ENCODE measurements at places on chromosomes 6 and 20. TPM values are rescaled to one million over a fixed set of nuclear protein-coding genes. Genes with fewer than 3 reads are reported as not detected.

GRCh38 chr6:159681191-159681880 lies 11.7 kb downstream of the SOD2 start:
- DNase-seq: no peak

DNA sequence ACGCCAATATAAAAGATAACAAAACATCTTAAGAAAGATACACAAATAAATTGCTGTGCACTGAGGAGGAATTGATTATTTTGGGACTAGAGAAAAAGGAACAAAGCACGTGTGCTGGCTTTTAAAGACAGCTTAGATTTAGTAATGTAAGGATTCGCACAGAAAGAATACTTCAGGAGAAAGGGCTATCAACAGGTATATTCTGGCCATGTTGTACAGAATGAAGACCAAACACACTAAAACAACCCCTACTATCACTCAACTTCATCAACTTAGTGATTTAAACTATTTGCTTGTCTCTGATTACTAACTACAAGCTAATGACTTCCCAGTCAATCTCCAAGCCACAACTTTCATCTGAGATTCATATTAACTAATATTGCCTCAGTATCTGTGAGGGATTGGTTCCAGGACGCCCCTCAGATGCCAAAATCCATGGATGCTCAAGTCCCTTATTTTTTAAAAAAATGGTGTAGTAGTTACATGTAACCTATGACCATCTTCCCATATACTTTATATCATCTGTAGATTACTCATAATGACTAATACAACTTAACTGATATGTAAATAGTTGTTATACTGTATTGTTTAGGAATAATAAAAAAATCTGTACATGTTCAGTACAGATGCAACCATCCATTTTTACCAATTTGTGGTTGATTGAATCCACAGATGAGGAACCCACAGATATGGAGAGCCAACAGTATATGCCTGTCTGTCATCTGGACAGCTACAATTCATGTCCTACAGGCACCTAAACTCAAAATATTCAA lies 4.5 kb downstream of the DEK start:
- DNase-seq: no peak

- DNase-seq: no peak
These were observed 303.9 kb upstream of the DEFB112 start for GRCh38 chr6:50353603-50354002.

- no peak for DNase-seq
These were observed 23.2 kb upstream of the SPAG4 start for GRCh38 chr20:35592339-35592974.

DNA sequence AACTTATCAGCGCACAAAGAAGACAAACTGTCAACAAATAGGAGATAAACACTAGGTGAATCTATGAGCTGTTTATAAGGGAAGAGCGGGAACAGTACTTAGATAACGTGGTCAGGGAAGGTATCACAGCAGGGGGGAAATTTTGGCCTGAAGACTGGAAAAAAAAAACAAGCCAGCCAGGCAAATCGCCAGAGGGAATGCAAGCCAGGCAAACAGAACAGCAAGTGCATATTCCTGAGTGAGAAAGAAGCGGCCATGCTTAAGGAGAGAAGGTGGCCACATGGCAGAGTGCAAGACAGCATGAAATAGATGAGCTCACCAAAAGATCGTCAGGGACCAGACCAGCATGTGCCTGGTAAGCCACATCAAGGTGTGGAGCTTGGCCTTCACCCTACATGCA lies 466.5 kb upstream of the ARID1B start:
- DNase-seq: no peak

GRCh38 chr6:170199716-170200115 lies 91.2 kb downstream of the DLL1 start:
- no peak for DNase-seq

- no peak for DNase-seq
These were observed 841.0 kb downstream of the FRK start for GRCh38 chr6:115219645-115220044.

DNA sequence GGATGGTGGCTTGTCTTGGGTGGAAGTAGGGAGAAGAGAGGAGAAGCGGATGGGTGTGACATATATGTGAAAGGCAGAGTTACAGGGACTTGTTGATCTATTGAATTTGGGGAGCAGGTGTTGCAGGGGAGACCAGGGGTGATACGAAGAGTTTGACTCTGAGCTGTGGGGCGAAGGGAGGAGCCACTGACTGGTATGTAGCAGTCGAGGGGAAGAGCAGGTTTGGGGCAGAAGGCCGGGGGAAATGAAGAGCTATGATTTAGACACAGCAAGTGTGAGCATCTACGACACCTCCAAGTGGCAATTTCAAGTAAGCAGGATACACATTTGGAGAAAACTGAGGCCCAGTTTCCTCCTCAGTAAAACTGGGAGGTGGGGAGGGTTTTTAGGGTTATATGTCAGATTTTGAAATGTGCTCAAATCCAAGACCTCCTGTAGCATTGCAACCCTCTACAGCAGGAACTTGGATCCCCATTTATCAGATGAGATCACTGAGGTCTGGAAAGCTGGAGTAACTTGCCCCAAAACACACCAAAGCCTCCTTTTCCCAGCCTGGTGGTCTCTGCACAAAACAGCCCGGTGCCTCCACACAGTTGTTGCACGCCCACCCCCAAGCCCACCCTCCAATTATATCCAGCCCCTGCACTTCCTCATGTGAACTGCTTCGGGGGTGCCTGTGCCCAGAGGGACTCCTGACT lies 137.8 kb downstream of the PREX1 start:
- no peak for DNase-seq

DNA sequence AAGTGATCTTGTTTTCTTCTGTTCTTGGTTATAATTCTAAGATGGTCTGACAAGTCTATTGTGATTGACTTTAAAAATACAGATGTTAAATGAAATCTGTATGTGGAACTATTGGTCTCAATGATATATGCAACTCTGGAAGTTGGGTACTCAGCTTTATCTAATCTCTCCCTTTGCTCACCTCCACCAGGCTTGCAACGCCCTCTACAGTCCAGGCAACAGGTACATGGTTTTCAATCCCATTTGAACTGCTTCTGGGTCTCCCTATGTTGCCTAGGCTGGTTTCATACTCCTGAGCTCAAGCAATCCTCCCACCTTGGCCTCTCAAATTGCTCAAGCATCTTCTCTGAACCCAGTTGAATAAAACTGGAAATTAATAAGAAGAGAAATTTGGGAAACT lies 25.6 kb upstream of the HLA-DQB1 start:
- no peak for DNase-seq

DNA sequence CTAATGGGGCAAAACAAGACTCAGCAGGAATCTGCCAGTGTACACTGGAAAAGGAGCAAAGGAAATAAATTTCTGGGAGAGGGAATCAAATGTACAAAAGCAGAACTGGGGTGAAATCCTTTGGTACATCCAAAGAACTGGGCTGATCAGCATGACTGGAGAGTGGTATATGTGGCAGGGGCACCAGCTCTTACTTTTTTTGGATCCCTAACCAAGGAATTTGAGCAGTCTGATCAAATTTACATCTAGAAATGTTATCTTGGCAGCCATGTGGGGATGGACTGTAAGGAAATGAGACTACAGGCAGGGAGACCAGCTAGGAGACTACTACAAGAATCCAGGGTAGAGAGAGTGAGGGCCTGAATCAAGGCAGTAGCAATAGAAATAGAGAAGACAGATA lies 1.2 kb upstream of the ZSCAN31 start:
- DNase-seq: no peak

- no peak for DNase-seq
These were observed 6.1 kb downstream of the MMP24 start for GRCh38 chr20:35232575-35232974.

FLRT3 gene
- 3.1 TPM for total RNA-seq

NELFE gene
- 39.9 TPM for total RNA-seq

HIVEP2 gene
- 16.5 TPM for total RNA-seq

HLA-DMA gene
- 15.8 TPM for total RNA-seq

PRR18 gene
- total RNA-seq: not detected
